ENCODE measurements at places on chromosomes 3 and 15.
A peak's percentile ranks its signal among the peaks of the same experiment; 100 is the strongest.

- no peak for DNase-seq
Observed at GRCh38 chr15:80785811-80786354, 6.7 kb downstream of the CEMIP start.

GRCh38 chr3:37996785-37997301, 6.3 kb downstream of the VILL start:
- DNase-seq = peak; percentile 68

- DNase-seq = no peak
Observed at GRCh38 chr3:50472958-50473357, 30.5 kb downstream of the CACNA2D2 start.

- no peak for DNase-seq
Observed at GRCh38 chr3:116473602-116474001, 28.3 kb upstream of the LSAMP start.

GRCh38 chr3:124951511-124952281, 17.1 kb upstream of the MUC13 start:
- DNase-seq = no peak

- DNase-seq = no peak
Observed at GRCh38 chr3:164200053-164200823, 878.1 kb downstream of the SI start.

GRCh38 chr3:50028346-50028745, 60.4 kb upstream of the RBM5 start:
- DNase-seq = no peak

DNA sequence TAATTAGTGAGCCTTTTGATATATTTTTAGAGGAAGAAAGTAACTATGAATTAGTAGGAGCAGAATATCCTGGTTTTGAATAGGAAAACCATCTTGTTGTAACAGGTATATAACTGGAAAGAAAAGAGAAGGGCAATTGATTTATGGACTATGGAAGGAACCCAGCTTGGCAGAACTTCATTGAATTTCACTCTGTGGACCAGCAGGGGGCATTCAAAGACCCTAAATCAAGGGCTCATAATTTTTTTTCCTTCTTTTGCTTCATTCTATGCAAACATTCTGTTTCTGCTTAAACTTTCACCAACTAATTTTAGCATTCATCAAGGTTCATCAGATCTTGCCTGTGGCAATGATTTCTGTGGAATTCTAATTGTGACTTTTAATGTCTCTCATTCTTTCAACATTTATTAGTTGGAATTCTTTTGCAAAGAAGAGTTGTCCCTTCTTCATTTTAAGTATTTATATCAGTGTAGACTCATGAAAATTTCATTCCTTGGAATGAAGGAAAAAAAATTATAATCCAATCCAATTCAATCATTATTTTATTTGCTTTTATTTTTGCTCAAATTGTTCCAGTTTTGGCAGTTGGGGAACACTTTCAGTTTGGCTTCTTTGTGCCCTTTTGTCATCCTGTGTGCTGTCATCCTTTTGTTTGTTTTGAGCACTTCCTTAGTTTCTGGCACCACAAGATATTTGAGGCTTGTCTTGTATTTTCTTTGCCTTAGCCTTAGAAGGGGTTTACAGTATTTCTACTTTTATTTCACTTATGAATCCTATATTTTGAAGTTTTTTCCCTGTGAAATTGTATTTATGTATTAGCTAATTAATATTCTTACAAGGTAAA, 30.4 kb downstream of the NXPE3 start:
- DNase-seq = no peak

DNA sequence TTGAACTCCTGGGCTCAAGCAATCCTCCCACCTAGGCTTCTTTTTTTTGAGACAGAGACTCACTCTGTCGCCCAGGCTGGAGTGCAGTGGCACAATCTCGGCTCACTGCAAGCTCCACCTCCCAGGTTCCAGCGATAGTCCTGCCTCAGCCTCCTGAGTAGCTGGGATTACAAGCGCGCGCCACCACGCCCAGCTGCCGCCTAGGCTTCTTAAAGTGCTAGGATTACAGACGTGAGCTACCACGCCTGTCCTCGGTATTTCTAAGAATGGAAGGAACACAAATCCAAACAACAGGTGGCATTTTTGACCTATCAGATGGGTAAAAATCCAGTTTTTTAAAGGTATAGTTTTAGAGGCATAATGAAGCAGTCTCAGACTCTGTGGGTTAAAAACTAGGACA, 113.8 kb downstream of the ANP32A start:
- DNase-seq = no peak

- no peak for DNase-seq
Observed at GRCh38 chr3:9673082-9673481, 23.8 kb downstream of the MTMR14 start.

GRCh38 chr3:46378426-46378942, 7.7 kb downstream of the CCR5 start:
- DNase-seq = peak; percentile 28

GRCh38 chr3:105293441-105293840, 73.3 kb upstream of the ALCAM start:
- DNase-seq = no peak
